ENCODE measurements at places on chromosomes 1 and 21. TPM values are rescaled to one million over a fixed set of nuclear protein-coding genes. Genes with fewer than 3 reads are reported as not detected.

Gene IVNS1ABP
- 107 TPM for total RNA-seq

Gene KRTAP19-6
- total RNA-seq, result not detected

Gene LAMTOR5
- 126 TPM for total RNA-seq

Gene VPS45
- 33.8 TPM for total RNA-seq

- DNase-seq, result no peak
Observed at GRCh38 chr1:112373806-112374205, 22.2 kb upstream of the CTTNBP2NL start.

DNA sequence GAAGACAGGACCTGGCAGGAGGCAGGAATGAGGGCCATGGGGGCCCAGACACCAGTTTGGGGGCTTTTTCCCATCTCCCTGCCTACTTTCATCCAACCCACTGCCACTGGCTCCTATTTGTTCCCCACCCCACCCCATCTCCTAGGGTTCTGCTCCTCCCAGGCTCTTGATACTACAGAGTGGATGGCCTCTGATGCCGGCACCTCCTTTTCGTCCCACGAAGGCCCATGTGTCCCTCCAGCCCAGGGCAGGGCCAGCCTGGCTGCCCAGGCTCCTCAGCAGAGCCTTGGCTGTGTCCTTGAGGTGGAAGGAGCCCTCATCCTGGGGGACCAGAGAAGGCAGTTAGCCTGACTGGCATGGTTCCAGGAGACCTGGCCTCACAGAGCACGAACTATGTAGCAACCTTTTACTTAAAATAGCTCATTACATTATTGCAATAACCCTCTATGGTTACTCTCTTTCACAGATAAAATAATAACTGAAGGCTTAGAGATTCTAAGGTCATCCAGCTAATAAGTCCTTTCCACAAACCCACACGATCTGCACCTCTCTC is 3.5 kb downstream of the POMGNT1 start:
- DNase-seq, result no peak

DNA sequence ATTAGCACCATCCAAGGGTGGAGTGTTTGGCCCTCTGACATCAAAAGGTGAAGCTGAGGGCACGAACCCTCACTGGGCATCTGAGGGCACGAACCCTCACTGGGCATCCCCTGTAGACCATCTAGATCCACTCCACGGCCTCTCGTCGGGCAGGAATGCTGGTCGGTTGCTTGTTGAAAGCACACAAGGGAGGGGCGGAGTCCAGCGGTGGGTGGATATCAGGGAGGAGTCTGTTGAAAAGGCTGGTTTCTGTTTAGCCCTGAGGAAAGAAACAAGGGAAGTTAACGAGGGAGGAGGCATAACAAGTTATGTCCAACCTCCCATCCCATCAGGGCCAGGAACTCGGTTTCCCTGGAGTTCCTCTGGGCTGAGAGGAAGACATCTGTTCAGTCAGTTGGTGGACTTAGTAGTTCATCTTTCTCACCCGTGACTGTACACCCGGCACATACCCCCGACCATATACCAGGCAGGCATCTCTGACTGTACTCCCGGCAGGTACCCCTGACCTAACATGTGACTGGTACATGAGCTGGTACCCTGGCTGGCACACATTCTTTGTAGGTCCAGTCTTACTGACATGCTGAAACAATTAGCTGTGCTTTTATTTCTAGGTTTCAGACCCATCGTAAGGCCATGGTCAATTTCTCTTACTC is 32.1 kb upstream of the PDE9A start:
- DNase-seq, result no peak

DNA sequence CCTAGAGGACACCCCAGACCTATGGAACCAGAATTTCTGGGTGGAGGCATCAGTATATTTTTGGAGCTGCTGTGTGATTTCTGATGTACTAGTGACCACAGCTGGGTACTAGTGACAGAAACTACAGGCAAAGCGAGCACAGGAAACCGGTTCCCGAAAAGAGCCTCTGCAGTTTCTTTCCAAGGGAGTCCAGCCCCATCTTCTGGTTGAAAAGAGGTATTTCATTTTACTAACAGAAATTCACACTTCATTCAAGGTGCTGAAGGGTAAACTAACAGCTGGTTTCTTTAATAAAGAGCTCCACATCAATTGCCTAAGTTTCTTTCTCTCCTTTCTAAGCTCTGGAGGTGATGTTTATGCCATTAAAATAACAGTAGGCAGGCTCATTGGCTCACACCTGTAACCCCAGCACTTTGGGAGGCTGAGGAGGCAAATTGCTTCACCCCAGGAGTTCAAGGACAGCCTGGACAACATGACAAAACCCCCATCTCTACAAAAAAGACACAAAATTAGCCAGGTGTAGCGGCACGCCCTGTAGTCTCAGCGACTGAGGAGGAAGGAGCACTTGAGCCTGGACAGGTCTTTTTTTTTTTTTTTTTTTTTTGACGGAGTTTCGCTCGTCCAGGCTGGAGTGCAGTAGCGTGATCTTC is 22.0 kb downstream of the THAP3 start:
- peak; percentile 23 for DNase-seq

DNA sequence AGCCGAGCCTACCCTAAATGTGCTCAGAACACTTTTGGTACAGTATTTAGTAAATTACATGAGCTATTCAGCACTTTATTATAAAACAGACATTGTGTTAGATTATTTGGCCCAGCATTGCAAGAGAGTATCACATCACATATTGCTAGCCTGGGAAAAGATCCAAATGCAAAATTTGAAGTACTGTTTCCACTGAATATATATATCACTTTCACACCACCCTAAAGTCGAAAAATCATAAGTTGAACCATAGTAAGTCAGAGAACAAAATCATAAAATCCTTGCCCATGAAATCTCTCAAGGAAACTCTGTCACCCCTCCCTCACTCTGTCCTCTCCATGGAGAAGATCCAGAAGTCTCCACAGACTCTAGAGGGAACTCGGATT is 33.1 kb downstream of the RGS8 start:
- DNase-seq, result no peak

DNA sequence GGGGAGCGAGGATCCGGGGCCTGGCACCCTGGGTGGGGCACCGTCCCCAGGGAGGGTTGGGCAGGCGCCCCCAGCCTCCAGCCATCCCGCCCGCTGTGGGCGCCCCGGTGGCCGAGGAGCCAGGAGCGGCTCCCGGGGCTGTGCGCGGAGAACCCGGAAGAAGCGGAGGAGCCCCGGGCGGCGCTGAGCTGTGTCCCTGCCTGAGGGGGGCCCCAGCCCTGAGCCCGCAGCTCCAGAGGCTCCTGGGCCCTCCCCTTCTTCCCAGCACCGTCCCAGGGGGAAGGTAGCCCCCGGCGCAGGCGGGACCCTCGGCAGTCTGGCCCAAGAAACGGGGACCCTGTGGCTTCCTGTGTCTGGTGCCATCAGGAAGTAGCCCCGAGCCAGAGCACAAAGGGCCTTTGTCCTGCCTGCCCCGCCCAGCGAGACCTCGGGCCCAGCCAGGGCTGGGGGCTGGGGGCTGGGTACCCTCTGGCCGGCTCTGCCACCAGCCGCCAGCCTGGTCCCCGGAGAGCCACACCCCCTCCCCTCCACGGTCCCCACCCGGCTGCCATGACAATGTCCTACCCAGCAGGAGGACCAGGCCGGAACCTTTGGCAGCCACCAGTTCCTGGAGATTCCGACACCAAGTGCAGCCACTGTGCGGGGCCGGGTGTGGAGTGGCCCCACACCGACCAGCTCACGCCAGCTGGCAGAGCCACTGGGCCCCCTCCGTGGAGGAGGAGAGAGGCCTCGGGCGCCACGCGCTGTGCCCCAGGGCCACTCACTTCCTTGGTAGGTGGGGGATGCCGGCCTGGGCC is 15.6 kb upstream of the TTLL10 start:
- DNase-seq, result peak; percentile 5

Data from astrocyte (in vitro differentiated cells and primary cell).